ENCODE measurements at places on chromosomes 1 and 21.

- DNase-seq = no peak
Measured at GRCh38 chr1:11558871-11559590, 80.1 kb downstream of the DISP3 start.

DNA sequence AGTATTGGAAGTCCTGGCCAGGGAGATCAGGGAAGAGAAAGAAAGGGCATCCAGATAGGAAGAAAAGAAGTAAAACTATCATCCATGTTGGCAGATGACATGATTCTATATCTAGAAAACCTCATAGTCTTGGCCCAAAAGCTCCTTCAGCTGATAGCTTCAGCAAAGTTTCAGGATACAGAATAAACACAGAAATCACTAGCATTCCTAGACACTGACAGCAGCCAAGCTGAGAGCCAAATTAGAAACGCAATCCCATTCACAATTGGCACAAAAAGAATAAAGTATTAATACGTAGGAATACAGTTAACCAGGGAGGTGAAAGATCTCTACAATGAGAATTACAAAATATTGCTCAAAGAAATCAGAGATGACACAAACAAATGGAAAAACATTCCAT, 44.6 kb downstream of the ZFYVE9 start:
- DNase-seq = no peak

DNA sequence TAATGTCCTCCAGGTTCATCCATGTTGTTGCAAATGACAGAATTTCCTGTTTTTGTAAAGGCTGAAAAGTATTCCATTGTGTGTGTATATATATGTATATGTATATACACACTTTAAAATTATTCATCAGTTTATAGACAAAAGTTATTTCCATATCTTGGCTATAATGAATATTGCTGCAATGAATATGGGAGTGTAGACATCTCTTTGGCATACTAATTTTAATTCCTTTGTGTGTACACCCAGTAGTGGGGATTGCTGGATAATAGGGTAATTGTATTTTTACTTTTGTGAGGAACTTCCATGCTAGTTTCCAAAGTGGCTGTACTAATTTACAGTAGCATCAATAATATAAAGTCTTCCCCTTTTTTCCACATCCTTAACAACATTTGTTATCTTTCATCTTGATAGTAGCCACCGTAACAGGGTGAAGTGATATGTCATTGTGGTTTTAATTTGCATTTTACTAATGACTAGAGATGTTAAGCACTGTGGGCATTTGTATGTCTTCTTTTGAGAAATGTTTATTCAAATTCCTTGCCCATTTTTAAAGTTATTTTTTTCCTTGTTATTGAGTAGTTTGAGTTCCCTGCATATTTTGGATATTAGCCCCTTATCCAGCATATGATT, 243.0 kb downstream of the PDE4B start:
- no peak for DNase-seq

- DNase-seq = no peak
Measured at GRCh38 chr1:155018617-155019348, 14.8 kb downstream of the DCST2 start.
